ENCODE measurements at places on chromosomes 5 and 9.

DNA sequence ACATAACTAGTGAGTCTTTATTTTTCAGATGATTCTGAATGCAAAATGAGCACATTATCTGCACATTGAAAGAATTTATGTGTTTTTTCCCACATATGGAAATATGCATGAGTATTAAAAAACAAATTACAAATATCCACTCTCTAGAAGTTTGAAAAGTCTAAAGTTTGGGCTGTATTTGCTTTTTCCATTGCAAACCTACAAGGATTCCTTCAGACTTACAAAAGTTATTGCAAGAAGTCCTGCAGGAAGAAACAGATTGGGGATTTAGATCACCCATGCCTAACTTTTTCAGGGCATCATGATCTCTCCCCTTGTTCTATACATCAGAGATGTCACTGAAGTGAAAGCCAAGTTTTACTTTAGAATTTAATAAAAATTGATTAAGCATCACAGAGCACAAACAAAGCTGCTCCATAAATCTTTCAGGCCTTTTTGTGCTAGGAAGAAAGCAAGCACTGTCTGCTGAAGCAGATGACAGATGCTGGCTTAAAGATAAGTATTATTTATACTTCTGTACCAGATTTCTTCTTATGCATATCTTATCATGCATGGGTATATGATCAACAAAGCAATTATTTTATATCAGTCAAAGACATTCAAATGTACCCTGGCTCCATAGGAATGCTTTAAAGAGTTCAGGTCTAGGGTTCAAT lies 71.7 kb downstream of the NFIB start:
- DNase-seq: no peak

- no peak for DNase-seq
Observed at GRCh38 chr5:59193616-59194319, 610.9 kb downstream of the RAB3C start.

DNA sequence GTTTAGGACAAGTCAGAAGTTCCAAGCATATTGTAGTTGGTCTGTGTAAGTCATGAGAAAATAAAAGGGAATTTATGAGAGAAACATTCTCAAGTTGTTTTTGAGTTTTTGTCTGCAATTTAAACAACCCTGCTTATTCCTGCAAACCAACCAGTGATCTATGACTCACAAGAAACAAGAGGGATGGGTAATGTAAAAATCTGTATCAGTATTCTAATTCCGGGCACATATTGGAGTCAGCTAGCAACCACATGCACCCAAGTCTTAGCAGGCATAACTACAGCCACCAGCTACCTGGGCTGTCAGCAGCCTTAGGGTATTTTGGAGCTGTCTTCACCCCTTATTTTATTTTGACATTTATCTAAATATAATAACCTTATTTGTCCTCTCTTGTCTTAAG lies 128.7 kb upstream of the APC start:
- no peak for DNase-seq

GRCh38 chr9:38361473-38361850 lies 31.0 kb upstream of the ALDH1B1 start:
- DNase-seq: no peak

- no peak for DNase-seq
Observed at GRCh38 chr5:67512758-67513157, 316.2 kb upstream of the CD180 start.

GRCh38 chr9:69331444-69331843 lies 6.4 kb downstream of the ENTREP1 start:
- no peak for DNase-seq

DNA sequence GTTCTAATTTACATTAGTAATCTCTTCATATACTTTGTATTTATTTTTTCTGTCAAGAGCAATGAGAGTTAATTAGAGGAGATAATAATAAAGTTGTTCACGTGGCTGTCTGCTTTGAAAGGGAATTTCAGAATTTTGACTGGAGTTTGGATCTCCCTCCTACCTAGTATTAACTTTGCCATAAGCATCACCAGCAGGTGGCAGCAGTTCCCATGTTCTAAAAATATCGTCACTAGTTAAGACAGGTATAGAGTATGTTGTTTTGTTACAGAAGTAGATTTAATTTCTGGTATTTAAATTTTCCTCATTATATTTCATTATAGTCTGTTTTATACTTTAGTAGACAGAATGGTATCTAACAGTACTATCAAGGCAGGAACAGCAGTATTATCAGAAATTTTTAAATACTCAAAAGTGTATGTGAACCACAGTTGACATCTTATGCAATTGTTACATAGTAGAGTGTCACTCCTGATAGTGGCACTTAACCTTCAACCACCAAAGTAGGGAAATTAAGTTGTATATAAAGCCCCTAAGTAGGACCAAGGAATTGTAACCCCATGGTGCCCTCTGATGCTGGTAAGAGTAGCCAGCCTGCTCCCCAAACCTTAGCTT lies 20.4 kb downstream of the GNPDA1 start:
- no peak for DNase-seq

DNA sequence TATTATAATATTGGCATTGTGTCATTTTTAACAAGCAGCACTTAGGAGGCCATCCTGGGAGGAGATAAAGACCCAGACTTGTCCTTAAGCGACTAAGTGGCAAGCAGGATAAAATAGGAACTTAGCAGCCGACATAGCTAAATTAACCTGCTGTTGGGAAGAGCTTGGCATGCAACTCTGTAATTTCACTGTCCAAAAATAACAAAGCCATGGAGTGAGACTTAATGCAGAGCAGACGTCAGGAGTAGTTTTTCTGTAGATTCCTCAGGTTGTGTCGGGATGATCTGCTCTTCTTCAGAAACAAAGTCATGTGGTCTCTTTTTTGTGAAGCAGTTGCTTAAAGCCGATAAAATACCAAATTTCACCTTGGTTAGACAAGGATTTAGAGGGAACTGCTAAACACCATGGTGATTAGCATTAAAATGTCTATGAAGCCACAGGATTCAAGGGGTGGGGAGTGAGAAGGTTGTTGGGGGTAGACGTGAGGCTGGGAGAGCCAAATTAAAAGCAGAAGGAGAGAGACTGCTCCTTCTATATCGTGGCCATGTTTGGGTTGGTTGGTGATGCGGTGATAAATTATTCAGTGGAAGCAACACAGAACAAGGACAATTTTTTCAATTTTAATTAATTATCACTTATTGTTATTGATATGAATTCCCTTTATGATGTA lies 303.0 kb downstream of the CSNK1G3 start:
- no peak for DNase-seq

- DNase-seq: no peak
Observed at GRCh38 chr5:51622161-51622790, 239.0 kb downstream of the ISL1 start.

GRCh38 chr5:164065266-164065665 lies 559.8 kb downstream of the MAT2B start:
- no peak for DNase-seq

DNA sequence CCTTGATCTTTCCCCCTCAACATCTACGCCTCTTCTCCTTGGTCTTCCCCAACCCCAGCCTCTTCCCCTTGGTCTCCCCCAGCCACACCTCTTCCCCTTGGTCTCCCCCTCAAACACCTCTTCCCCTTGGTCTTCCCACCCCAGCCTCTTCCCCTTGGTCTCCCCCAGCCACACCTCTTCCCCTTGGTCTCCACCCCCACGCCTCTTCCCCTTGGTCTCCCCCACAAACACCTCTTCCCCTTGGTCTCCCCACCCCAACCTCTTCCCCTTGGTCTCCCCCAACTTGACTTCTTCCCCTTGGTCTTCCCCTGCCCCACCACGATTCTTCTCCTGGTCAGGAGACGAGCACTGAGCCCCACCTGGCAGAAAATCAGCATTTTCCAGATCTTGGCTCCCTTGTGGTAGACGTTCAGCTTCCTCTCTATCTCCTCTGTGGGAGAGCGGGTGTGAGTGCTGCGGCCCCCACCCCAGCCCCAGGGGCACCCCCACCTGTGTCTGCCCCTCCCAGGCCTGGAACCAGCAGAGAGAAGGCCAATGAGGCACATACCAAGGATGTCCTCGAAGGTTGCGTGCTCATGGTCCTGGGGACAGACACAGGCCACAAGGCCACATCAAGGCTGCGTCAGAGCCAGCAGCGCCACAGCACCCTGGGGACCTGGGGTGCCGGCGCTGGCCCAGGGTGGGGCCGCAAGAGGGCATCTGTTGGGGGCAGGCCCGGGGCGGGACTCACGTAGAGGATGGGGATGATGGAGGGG lies 7.0 kb downstream of the NSMF start:
- no peak for DNase-seq

GRCh38 chr9:2936221-2936620 lies 92.3 kb upstream of the PUM3 start:
- no peak for DNase-seq

DNA sequence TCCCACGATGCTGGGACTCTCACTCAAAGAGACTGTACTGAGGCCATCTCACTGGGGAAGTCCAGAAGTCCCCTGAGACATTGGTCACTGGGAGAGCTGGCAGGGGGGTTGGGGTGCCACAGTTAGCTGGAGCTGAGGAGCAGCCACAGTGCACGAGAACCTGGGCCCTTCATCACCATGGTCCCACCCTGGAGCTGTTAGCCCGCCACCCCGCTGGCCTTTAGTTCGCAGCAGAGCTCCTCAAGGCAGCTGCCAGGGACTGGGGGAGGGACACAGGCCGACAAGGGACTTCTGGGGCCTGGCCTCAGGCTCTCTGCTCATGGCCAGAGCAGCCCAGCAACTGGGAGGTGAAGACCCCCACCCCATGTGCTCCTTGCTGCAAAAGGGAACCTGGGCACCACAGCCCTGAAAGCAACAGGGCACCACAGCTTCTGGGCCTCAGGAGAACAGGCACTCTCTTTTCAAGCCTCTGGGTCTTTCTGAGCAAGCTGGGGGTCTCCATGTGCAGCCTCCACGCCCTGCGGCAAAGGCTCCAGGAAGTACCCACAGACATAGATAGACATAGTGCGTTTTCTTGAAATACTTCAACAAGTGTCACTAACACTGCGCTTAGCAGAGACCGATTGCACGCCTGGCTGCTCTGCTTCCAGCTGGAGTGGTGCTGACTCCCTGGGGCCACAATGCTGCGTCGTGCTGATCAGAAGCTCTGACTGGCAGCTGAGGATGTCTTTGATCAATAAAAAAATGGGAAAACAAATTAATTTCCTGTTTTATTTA lies 46.0 kb downstream of the VAV2 start:
- DNase-seq: no peak
